CD4-positive, alpha-beta T cell treated with Interferon alpha-2 for 1 hour (primary cell): ENCODE measurements at places on chromosomes 11 and 22.

- no peak for DNase-seq
Observed at GRCh38 chr11:112881461-112881860, 79.8 kb upstream of the NCAM1 start.

GRCh38 chr11:119529063-119529845 is 106.3 kb upstream of the THY1 start:
- DNase-seq, result no peak

DNA sequence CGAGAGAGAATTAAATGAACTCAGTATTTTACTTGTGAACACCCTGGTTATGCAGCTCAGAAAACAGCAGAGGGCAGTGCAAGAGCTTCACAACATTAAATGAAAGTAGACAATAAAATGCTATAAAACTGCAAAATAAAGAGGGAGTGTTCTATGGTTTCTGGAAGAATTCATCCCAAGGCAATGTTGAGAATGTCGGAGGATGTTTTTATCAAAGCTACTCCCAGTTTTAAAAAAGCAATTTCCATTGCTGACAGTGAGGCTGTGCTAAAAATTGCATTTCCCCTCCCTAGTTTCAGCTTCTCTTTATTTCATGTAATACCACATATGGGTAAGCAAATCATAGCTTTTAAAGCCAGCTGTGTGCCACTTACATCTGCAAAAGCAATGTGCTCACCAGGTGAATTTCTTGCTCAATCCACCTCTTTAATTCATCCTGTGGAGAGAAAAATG is 296.8 kb downstream of the RAB38 start:
- DNase-seq, result no peak

- no peak for DNase-seq
Observed at GRCh38 chr11:125343718-125344131, 152.3 kb downstream of the FEZ1 start.

DNA sequence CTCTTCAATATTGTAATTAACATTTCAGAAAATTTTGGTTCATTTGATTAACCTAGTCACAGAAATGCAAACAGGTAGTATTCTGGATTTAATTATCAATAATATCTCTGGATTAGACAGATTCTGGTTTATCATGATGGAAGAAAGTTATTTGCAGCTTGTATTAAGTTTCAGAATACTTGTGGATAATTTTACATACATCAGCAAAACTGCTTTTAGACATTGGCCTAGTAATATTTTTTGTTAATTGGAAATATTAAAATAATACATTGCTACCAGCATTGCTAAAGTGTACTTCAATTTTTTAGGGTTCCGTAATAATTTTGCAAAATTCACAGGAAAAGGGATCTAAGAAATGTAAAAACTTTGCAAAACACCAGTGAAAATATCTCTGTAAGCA is 3.8 kb upstream of the OR5D14 start:
- DNase-seq, result no peak

DNA sequence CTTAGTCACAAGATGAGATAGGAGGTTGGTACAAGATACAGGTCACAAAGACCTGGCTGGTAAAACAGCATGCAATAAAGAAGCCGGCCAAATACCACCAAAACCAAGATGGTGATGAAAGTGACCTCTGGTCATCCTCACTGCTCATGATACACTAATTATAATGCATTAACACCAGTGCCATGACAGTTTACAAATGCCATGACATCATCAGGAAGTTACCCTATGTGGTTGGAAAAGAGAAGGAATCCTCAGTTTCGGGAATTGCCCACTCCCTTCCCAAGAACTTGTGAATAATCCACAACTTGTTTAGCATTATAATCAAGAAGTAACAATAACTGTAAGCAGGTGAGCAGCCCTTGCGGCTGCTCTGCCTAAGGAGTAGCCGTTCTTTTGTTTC is 408.5 kb upstream of the RAG2 start:
- no peak for DNase-seq

- no peak for DNase-seq
Observed at GRCh38 chr22:17866127-17866526, 91.9 kb upstream of the BID start.

DNA sequence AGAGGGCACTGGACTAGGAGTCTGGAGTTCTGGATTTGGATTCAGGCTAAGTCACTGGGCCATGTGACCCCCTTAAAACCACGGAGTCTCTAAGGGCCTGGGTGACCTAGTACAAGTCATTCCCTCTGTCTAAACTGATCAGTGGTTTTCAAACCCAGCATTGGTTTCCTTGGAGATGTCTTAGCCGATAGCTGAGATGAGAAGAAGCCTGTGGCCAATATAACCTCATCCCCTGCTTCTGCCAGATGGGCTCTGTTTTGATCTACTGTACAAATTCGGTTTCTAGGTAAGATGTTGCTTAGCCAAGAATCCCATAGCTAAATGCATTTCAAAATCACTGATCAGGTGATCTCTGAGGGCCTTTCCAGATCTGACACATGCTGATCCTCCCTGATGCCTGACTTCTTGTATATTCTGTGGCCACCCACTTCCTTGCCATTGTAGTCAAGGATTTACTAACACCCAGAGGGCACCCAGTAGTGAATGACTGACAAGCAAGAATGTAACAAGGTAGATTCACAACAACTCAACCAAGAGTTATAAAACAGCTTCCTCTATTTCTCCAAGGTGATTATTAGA is 53.1 kb downstream of the GALNT18 start:
- no peak for DNase-seq

GRCh38 chr11:24391167-24391566 is 105.7 kb upstream of the LUZP2 start:
- DNase-seq, result no peak

- DNase-seq, result no peak
Observed at GRCh38 chr11:121451178-121451985, 732 bp upstream of the SORL1 start.

DNA sequence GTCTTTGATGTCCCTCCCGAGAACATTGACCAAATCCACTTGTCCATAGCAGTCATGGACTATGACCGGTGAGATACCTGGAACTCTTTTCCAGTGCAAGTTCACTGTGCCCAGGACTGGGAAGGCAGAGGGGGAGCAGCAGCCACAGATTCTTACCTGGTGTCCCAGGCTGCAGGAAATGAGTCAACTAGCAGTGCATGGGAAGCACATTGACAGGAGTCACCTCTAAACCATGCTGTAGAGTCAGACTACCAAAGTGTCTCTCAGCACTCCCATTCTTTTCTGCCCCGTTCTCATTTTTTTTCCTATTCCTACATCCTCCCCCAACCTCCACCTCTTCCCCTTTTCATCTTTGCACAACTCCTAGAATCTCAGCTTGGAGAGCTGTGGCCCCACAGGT is 67.2 kb upstream of the OLFML1 start:
- no peak for DNase-seq

DNA sequence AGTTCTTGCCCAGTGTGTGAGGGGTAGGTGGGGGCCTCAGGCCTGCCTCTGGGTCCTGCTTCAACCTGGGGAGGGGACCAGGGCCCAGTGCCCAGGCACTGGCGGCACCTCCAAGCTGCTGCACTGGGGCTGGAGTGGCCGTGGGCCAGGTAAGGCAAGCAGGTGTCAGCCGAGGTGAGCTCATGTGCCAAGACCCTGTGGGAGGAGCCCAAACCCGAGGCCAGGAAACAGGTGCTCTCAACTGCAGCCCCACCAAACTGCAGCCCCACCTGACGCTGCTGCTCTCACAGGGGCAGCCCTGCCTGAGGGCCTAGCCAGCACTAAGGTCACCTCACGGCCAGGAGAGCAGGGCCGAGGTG is 18.1 kb upstream of the GNB1L start:
- no peak for DNase-seq

DNA sequence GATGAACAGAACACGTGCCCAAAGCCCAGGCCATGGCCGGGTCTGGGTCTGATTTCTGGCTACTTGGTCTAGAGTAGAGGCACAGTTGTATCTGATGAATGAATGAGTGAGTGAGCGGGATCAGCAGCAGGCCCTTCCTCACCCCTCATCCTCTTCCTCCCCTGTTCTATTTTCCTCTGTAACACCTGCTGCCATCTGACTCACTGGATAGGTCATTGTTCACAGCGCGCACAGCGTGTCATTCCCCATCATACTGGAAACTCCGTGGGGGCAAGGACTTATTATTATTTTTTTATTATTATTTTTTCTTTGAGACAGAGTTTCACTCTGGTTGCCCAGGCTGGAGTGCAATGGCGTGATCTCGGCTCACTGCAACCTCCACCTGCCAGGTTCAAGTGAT is 13.9 kb downstream of the NCF4 start:
- DNase-seq, result no peak

DNA sequence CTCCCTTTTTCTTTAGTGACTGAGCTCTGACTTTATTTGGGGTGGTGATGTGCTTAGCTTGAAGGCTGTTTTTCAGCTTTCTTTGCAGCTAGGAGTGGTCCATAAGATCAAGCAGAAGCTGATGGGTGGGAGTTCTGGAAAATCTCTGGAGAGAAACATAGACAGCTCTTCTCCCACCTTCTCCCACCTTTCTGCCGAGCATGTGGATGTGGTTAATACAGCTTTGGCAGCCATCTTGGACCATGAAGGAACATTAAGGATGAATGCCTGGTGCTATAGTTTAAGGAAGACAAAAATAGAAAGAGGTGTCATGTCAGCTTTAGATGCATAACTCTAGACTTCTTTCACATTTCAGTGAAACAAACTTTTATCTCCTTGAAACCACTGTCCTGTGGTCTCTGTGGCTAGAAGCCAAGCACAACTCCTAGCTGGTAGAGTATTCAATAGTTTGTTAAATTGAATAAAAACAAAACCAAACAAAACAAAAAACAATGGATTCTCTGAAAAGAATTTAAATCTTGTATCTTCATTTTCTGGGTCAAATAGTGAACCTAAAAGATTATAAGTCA is 203.6 kb upstream of the SESN3 start:
- no peak for DNase-seq

DNA sequence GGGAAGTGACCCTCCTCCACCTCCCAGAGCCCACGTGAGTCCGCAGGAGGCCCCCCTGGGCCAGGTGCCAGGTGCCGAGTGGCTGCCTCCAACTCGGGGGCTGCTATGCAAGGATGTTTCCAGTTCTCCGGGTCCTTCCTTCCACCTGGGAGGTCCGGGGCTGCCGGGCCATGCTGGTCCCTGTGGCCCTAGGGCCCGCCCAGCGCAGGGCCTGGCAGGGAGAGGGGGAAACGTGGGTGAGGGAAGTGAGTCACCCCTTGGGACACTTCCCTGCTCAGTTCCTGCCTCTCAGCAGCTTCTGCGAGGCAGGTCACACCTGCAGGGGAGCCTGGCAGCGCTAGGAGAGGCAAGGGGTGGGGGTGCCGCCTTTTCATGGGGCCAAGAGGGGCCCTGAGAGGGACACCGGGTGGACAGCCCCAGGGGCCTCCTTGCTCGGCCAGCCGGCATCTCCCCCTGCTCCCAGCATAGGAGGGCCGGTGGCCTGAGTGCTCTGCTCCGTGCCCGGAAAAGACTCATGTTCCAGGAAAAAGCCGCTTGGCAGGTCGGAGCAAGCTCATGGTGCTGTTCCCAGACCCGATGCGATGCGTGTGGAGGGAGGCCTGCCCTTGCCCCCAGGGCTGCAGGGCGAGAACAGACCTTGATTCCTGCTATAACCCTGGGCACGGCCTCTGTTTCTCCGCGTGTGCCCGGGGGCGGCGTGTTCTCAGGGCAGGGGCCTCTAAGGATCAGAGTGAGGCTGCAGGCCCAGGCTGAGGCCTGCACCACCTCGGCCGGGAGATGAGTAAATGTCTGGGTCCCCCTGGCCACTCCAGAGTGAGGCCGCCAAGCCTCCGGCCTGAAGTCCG is 30.3 kb upstream of the WNT7B start:
- DNase-seq, result peak; percentile 34

DNA sequence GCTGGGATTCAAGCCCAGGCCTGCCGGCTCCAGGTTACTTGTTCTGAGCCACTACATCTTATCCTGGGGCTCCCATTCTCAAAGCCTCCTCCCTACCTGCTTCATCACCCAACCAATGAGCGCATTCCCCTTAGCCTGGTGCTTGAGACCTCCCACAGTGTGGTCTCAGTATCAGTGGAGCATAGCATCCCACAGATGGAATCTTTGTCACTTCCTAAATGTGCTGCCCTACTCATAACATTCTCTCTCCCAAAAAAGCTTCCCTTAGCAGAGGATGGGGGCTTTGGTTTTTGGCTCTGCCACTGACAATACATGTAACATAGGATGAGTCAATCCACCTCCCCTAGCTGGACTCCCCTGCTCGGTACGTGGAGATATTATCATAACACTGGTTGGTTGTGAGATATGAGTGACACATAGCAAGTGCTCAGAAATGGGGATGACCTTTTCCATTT is 28.8 kb downstream of the TEAD1 start:
- DNase-seq, result no peak

DNA sequence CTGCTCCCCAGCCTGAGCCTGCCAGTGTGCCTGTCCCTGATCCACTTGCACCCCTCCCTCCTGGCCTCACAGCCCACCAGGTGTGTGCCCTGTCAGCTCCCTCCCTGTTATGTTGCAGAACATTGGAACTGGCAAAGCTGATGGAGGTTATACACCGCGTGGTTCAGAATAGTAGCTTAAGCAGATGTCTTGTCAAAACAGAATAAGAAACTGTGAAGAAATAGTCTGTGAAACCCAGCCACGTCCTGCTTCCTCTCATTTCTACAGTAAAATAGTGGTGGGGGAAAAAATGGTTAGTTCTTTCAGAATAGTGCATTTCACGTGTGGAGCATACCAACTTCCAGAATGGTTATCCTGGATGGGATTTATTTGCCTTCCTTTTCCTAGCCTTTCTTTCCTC is 161.2 kb upstream of the NAV2 start:
- DNase-seq, result no peak

DNA sequence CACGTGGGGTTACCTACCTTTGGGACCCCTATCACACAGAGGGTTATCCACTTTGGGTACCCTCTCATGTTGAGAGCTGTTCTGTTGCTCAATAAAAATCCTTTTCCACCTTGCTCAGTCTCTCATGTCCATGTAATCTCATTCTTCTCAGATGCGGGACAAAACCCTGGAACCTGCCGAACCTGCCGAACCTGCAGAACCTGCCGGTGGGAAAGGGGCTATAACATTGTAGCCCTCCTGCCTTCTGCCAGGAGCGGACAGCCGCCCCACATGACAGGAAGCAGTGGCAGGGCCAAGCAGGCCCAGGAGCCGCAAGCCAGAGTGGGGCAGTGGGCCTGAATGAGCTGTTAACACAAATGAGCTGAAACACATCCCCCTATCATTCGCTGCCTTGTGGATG is 18.1 kb downstream of the NPAT start:
- no peak for DNase-seq

- DNase-seq, result peak; percentile 22
Observed at GRCh38 chr11:11864803-11865202, 23.0 kb downstream of the USP47 start.

DNA sequence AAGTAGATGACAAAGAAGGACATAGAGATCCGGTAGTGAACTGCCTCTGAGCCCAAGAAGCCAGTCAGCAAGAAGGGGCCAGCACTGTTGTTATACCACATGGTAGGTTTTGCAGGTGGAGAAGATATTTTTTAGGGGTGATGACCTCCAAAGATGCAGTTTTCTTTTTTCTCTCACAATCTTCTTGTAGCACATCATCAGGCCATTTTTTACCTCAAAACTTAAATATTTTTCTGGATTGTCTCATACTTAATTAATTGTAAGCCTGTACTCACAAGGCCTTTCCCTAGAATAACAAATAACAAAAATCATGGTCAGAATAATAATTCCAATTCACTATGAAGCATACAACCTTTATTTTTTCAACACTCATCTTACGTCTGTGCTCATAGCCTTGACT is at the start of gene OR51B4:
TSS of gene OR51B4 (minus strand) at position 101 of the 400 bp plus-strand sequence. CDS start at position 101, 0 bp downstream.
- no peak for DNase-seq
